Stimulated activated CD8-positive, alpha-beta memory T cell treated with anti-CD3 and anti-CD28 coated beads, Interleukin-2, amount 100 ng/mL, for 1 hour (primary cell): ENCODE measurements at places on chromosomes 2 and 18.

- peak; percentile 76 for DNase-seq
Measured at GRCh38 chr2:111120253-111121027, at the start of gene BCL2L11. Gene BCL2L11, plus strand, starts transcription at chr2:111120914. Its CDS starts 2,832 bp downstream, at chr2:111123746.

GRCh38 chr18:49473721-49474120 lies 13.3 kb upstream of the DYM start:
- no peak for DNase-seq

GRCh38 chr2:232386740-232387450 lies 8.3 kb downstream of the ALPP start:
- no peak for DNase-seq

GRCh38 chr18:73563345-73563744 lies 584.3 kb downstream of the FBXO15 start:
- no peak for DNase-seq

- DNase-seq = no peak
Measured at GRCh38 chr2:216108310-216108966, 710 bp upstream of the XRCC5 start.

DNA sequence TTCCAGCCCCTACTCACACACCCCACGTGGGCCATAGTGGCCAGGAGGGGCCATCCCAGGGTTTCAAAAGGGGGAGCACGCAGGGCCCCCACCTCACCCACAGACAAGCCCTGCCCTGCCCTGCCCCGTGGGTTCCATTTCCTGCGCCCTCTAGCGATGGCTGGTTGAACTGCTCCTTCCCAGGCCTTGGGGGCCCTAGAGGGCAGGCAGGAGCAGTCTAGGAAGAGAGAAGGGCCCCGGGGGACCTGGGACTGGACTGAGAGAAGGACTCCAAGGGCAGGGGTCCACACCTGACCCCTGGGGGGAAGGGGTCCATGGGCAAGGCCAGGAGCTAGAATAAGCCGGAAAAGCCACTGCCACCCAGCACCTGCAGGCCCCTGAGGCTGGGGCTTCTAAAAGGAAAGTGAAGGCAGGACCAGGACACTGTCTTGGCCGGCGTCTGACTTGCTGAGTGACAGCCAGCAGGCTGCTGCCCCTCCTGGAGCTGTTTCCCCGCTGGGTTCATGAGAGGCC lies 10.1 kb downstream of the CYP26B1 start:
- peak; percentile 38 for DNase-seq

GRCh38 chr2:14635391-14635871 lies 2.9 kb downstream of the LRATD1 start:
- DNase-seq = no peak

GRCh38 chr2:86646865-86647264 lies 23.2 kb upstream of the RNF103 start:
- DNase-seq = no peak

DNA sequence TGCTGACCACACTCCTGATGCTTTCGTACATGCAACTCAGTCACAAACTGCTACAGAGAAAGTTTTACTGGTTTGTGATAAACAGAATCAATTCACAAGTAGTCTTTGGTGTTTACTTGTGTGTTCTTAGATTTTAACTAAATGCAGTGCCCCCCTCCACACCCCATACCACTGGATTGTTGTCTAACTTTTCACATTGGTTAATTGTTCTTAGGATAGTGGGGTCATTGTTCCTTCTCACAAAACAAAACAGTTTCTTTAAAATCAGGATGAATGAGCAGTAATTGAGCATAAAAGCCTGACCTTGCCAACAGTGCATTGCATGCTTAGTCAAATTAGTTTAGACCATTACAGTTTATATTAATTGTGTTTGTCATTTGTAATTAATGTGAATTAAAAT lies 14.1 kb upstream of the PNPT1 start:
- DNase-seq = no peak

DNA sequence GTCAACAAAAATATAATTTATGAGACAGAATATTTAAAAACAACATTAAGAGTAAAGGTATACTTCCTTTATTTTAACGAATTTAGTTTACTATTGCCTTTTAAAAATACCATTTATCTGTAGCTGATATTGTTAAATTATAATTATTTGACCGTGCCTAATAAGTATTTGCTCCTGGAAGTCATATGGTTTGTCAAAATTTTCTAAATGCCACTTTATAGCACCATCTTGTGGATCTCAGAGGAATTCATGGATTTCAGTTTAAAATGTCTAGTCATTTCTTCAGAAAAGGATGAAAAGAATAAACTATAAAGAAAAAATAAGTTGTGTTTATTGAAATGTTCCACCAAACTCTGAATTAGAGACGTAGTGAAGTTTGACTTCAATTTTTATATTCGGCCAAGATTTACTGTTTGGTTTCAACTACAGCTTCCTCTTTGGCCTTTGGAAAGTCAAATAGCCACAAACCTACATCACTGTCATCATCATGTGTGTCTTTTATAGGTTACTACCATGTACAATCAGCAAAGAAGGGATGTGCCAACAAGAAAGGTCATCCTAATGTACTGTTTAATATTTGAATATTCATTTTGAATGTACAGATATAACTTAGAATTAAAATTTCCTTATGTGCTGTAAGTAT lies 10.3 kb upstream of the FTCDNL1 start:
- DNase-seq = no peak

DNA sequence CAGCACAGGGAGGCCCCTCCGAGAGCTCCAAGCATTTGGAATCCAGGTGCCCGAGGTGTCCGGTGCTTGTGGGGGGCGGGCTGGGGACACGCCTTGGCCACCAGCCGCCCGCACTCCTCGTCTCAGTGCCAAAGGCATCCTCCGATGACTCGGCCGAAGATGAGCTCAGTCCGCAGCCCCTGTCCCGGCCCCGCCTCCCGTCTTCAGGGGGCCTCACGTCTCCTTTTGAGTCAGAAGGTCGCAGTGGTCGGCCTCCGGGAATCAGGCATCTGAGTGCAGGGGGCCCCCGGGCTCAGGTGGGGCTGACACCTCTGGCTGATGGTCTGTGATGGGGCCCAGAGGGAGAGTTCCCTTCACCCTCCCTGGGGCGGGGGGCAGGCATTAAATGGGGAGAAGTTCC lies 74.8 kb downstream of the NFATC1 start:
- DNase-seq = no peak

DNA sequence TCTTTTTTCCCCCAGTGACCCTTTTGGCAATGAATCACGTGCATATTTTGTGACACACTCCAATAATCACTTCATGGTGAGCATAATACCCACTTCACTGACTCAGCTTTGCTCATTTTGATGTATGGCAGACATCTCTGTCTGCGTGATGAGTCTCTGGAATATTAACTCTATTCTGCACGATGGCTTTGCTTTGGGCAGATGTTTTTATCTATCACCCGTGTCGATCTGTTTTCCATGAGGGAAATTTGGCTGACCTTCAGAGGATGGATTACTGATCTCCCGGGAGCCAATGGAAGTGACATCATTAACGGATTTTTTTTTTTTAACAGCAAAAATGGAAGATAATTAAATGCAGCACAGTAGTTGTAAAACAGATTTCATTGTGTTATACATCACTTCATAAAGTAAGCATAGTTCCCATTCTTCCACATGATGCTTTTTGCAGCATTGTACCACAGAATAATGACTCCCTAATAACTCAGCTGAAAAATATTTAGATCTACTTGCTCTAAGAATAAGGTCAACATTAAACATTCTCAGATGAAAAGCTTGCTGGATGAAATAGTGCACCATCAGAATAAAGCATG lies 29.8 kb downstream of the CDC42EP3 start:
- DNase-seq = no peak

DNA sequence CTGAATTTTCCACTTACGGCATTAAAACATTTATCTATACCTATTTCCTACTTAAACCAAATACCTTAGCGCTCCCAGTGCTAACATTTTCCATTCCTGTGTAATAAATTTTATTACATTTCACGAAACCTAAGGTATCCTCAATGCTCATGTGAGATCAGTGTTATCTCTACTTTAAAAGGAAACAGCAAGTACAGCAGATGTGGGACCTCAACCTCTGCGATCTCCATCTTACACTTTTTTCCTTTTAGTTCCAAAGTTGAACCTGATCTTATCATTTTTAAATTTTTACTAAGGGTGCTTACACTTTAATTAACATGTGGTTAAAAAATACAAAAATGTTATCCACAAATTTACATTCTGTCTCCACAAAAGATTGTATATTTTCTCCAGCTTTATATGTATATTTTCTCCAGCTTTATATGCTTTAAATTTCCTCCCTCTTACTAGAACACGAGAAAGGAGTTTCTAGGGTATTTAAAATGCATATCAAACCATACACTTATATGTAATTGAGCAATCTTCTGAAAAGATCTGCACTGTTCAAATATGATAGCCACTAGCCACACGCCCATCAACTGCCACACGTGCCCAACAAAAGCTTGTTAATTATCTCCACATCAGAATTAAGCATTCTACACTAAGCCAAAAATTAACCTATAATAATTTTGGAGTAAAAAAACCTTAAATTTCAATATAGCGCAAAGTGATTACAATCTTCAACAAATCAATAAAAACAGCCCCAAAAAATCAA lies 38.1 kb downstream of the MBOAT2 start:
- no peak for DNase-seq

GRCh38 chr18:66571845-66572244 lies 32.0 kb downstream of the CDH19 start:
- no peak for DNase-seq

GRCh38 chr2:107361751-107362381 lies 464.8 kb upstream of the RGPD4 start:
- no peak for DNase-seq

DNA sequence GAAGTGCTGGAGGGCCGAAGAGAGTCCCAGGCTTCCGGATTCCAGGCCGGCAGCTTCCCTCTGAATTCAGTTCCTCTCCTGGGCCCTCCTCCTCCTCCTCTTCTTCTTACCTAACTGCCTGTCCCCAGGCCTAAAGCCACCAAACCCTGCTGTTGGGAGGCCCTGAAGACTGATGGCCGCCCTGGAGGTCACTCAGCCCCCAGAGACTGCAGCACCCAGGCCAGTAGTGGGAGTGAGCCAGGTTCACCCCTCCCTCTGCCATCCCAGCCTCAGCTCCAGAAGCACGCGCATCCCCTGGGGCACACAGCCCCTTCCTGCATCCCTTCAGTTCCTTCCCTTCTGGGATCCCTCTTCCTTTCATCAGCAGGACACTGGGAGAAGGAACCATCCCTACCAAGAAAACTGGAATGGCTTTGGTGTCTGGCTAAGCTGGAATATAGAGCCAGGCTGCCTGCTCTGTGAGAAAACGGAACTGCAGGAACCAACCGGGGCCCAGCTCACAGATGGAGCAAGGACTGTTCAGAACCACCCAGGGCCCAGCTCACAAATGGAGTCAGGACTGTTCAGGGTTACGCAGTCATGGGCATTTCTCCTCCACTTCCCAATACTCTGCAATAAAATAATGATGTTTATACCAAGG lies 127.4 kb downstream of the NDUFA10 start:
- no peak for DNase-seq

DNA sequence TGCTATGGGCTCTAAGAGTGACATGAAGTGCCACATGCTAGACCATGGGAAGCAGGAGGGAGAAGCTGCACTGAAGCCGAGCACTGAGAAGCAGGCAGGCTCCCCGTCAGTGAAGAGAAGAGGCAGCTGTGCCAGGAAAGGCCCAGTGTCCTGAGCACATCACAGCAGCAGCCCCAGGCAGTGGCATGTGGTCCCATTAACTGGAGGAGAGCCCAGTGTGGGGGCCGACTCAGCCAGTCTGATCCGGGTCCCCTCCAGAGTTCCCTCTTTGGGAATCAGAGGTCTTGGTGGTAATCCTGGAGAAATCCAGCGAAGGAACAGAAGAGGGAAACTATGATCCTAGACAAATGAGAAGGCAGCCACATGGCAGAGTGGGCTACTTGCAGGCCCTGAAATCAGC lies 96.7 kb upstream of the ACAA2 start:
- no peak for DNase-seq

DNA sequence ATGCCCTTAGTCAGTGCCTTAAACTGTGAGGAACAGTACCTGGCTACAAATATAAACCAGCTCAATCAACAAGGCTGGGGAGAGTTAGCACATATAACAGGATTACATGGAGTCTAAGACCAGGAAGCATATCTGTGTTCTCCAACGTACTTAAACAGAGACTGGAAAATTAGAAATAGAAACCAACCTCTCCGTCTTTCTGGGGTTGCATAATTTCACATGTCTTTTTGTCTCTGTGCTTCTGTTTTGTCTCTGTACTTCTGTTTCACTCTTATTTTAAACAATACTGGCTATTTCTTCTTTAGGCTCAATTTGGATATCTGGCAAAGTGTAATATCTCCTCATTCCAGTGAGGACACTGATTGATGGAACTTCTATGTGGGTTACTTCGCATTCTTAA lies 749.0 kb upstream of the ZEB2 start:
- DNase-seq = no peak

DNA sequence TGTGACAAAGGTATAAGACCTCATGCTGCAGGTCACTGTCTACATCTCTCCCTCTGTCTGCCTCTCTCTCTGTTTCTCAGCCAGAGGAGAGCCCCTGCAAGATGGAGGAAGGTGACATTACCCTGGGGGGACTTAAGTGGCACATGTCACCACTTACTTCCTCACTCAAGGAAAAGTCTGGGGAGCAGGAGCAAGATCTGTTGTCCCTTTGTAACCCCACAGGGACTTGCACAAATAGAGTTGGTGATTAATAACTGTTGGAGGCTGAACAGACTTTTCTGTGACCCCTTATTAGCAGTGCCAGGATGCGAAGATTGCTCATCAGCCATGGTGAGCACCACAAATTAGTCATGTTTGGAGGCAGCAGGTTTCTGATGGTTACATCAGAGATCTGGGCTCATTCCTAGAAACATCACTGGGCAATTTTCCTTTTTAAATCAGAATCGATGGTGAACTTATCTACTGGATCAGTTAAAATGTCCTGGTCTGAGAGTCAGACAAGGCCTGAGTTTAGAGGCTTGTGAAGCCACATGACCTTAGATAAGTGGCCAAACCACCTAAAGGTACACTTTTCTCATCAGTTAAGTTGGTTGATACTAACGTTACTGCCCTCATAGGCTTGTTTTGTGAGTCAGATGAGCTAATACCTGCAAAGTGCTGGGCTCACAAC lies 81.2 kb upstream of the LTBP1 start:
- DNase-seq = no peak

DNA sequence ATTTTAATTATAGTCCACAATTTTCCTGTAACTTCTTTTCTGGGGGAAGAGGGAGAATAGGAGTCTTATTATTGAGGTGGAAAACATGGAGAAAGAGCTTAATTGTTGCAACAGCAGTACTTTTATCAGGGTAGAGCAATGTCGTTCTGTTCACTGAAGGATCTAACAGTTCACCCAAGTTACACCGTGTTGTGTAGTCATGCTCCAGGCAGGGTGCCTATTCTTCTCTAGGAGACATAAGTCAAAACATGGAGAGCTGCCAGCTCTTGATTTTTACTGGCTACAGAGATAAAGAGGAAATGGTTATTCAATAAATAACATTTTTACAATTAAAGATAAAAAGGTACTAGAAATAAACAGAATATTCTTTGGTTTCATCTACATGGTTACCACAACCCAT lies 594.3 kb upstream of the NETO1 start:
- DNase-seq = no peak

- no peak for DNase-seq
Measured at GRCh38 chr2:210302326-210302725, 12.6 kb downstream of the MYL1 start.

GRCh38 chr2:233247116-233247515 lies 4.4 kb upstream of the ATG16L1 start:
- no peak for DNase-seq
